ENCODE measurements at places on chromosomes 7 and 10.

- no peak for DNase-seq
Measured at GRCh38 chr10:80137920-80138319, 5.4 kb downstream of the PLAC9 start.

- peak; percentile 61 for DNase-seq
Measured at GRCh38 chr7:3880228-3880987, 579.4 kb downstream of the SDK1 start.

- no peak for DNase-seq
Measured at GRCh38 chr10:129593953-129594352, 126.9 kb downstream of the MGMT start.

- no peak for DNase-seq
Measured at GRCh38 chr7:37425498-37425897, 23.2 kb downstream of the ELMO1 start.

DNA sequence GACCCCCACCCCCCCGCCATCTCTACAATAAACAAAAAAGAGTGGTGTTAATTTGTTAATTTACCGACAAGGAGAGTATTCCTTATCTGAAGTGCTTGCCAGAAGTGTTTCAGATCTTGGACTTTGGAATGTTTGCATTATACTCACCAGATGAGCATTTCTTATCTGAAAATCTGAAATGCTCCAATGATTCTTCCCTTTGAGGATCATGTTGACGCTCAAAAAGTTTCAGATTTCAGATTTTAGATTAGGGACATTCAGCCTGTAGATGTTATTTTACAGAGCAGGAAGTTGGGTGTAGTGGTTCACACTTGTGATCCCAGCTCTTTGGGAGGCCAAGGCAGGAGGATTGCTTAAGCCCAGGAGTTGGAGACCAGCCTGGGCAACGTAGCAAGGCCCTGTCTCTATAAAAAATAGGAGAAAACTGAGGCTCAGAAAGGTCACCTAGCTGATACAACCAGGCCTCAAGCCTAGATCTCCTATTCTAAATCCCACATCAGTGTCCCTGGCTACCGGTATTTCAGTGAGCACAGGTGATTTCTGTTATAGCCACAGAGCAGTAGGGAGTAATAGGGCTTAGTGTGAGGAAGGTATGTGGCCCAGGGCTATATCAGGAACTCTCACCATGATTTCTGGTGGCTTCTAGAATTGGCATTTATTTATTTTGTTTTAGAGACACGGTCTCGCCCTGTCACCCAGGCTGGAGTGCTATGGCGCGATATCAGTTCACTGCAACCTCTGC, 35.4 kb downstream of the TMEM120A start:
- no peak for DNase-seq

DNA sequence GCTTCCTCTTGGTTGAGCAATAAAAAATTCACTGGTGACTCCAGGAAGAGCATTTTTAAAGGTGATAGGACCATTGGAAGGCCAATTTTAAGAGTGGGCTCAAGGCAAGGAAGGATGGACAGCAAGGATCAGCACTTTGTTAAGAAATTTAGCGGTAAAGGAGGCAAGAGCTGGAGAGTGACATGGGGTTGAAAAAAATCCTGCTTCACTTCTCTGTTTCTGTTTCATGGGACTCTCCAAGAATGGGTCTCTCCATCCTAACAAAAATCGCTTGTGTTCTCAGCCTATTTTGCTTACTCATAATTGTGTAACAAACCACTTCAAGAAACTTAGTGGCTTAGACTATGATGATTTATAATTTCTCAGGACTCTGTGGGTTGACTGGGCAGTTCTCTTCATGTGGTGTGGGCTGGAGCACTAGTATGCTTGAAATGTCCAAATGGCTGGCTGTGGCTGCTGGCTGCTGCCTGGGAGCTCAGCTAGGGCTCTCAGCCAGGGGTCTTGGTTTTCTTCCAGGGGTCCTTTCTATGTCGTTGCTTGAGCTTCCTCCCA, 59.8 kb upstream of the ZNRF2 start:
- DNase-seq, result no peak

GRCh38 chr7:43458330-43459018, 124.4 kb upstream of the STK17A start:
- no peak for DNase-seq

DNA sequence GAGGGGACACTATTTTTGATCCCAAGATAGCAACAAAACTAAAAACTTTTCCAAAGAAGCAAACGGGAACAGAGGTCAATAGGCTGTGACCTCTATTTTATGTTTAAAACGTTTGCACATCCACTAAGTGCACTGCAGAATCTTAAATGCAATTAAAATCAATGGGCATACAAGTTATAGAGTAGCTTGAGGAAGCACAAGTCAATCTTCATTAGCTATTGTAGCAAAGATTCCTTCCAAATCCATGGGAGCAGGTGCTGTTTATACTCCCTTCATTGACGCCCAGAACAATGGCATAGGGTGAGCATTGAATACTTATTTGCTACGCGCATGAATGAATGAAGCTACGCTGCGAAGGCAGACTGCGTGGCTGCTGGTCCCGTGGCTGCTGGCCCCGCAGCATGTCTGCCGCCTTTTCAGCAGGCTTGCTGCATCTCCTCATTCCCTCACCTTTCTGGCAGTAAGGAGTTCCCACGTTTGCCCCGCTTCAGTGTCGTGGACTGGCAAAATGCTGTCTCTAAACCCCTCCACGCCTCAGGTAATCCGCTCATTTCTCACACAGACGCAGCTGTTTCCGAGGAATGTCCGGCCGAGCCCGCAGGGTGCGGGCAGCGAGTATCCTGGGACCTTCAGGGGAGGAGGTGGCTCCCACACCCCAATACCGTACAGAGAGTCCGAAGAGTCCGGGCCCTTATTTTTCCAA, 754 bp upstream of the PHYHIPL start:
- peak; percentile 19 for DNase-seq

DNA sequence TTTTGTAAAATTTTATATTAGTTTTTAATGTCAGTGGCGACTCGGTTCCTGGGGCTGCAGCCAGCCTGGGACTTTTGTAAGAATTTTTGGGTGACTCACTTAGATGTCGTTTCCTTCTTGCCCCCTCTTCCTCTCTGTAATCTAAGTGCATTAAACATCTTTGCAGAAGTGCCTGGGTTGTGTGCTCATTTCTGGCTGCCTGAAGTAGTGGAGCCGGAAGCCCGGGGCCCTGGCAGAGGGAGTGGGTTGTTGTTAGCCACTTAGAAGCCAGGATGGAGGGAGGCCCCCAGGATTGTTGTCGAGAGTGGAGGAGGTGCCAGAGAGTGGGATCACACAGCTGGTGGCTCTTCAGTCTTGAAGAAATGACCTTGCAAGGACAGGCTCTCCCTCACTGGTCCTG, 11.0 kb upstream of the TRIM8 start:
- DNase-seq, result no peak

GRCh38 chr10:58641095-58641531, 128.4 kb downstream of the BICC1 start:
- DNase-seq, result peak; percentile 5

DNA sequence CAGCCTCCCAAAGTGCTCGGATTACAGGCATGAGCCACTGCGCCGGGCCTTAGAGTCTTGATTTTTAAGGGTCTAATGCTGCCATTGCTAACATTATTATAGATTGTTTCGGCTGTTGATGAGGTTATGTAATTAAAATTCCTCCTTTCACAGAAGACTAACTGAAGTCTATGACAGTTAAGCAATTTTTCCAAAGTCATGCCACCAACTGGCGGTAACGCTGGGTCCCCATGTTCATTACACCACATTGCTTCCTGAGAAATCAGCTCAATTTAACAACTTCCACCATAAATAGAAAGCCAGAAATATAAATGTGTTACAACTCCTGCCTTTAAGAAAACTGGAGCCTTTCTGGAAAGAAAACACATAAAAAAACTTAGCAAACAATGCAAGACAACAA, 3.5 kb downstream of the ERLIN1 start:
- DNase-seq, result no peak

DNA sequence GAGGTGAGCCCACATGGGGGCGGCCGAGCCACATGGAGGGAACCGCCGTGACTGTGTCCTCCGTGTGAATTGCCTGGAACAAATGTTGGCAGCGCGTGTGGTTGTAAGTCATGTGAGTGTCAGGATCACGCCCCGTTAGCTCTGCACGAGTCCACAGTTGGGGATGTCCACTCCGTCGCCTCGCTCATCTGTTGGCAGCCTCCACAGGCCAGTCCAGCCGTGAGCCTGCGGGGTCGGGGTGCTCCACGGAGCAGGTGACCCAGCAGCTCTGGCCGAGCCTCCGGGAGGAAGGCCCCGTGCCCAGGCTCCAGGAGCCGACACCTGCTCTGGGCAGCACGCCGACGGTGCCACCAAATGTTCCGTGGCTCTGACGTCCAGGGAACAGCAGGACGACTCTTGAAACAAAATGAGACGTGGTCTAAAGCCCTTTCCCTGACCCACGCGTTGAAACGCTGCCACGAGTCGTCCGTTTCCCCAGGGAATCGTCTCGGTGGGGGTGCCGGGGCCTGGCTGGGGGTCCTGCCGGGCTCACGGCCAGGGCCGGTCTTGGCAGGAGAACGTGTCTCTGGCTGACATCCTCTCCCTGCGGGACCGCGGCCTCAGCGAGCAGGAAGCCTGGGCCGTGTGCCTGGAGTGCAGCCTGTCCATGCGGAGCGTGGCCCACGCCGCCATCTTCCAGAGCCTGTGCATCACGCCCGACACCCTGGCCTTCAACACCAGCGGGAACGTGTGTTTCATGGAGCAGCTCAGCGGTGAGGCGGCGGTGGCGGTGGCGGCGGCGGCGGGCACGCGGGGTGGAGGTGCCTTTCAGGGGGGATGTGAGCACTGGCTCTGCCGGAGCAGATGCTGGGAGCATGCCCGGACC, 7.0 kb downstream of the KNDC1 start:
- no peak for DNase-seq

GRCh38 chr10:123972481-123973401, 81.1 kb upstream of the CPXM2 start:
- peak; percentile 83 for DNase-seq

- no peak for DNase-seq
Measured at GRCh38 chr10:3789621-3790020, 4.6 kb upstream of the KLF6 start.

DNA sequence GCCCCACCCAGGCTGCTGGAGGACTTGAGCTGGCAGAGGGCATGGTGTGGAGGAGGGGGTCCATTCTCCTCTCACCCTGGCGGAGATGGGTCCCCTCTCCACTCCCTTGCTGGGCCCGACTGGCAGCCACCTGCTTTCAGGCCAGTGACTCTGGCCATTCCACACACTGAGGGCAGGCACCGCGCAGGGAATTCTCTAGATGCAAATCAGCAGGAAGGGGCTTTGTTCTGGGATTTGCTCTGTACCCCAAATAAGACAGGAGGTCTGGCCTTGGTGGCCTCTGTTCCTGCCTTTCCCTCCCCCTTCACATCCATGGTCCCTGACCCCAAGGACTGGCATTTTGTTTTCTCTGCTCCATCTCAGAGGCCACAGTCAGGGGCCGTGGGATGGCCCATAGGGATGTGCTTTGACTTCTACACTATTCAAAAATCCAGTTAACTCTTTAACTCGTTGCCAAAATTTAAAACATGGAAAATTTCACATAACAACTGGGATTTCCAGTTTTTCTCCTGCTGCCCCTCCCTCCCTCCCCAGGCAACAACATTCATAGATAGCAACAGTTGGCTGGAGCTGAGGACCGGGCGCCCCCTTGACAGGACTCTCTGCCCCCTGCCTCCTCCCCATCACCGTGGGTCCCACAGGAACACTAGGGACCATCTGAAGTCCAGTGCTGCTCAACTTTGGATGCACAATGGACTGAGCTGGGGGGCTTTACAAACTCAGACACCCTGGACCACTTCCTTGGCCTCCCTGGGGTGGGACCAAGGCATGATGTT, 33.9 kb downstream of the PPIF start:
- no peak for DNase-seq

DNA sequence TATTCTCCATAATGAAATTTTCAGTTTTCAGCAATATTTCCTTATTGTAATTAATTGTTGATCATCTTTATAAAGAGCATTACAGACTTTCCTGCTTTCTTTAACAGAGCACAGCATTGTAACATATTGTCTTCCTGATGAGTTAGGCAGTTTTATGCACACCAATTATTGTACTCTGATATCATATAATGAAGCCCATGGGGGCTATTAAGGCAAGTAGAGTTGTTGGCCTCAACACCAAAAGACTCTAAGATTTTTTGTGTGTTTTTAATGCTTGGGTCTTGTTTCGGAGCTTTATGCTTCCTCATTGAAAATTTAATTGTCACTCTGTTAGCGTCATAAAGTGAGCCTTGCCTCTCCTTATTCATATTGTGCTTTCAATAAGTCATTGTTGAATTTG, 49.2 kb upstream of the ARID5B start:
- DNase-seq, result no peak

- DNase-seq, result no peak
Measured at GRCh38 chr10:88800152-88801125, 2.1 kb upstream of the LIPM start.

GRCh38 chr7:121279060-121279620, 49.7 kb upstream of the WNT16 start:
- DNase-seq, result no peak

DNA sequence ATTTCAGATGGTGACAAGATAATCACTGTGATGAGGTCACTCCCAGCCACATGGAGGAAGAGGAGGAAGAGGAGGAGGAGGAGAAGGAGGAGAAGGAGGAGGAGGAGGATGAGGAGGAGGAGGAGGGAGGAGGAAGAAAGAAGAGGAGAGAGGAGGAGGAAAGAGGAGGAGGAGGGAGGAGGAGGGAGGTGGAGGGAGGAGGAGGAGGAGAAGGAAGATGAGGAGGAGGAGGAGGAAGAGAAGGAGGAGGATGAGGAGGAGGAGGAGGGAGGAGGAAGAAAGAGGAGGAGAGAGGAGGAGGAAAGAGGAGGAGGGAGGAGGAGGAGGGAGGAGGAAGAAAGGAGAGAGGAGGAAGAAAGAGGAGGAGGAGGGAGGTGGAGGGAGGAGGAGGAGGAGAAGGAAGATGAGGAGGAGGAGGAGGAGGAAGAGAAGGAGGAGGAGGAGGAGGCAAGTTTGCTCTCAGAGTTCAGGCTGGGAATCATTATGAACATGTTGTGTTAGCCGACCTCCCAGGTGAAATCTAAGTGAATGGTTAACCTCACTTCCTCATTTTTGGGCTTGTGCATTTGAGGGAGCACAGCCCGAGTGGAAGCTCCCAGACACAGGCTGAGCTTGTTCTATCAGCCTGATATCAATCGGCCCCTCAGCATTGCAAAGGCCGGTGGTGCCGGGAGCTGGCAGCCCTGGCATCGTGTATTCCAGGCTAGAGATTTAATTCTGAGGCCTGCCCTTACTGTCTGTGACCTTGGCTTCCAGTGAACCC, 236.2 kb upstream of the PITRM1 start:
- DNase-seq, result no peak

- DNase-seq, result no peak
Measured at GRCh38 chr7:127858915-127859189, 172.4 kb downstream of the LRRC4 start.

- DNase-seq, result no peak
Measured at GRCh38 chr10:71077143-71077581, 135.2 kb upstream of the UNC5B start.

- DNase-seq, result peak; percentile 16
Measured at GRCh38 chr10:49690698-49691356, 11.4 kb downstream of the C10orf53 start.

GRCh38 chr10:100744987-100745881, at the start of gene PAX2:
PAX2 (plus strand) TSS chr10:100745582; CDS start chr10:100746261, 679 bp downstream.
- no peak for DNase-seq

- no peak for DNase-seq
Measured at GRCh38 chr10:22978287-22978686, 50.4 kb downstream of the ARMC3 start.
